GF-D8 (cell line): ENCODE measurements at places on chromosomes 4 and X.

DNA sequence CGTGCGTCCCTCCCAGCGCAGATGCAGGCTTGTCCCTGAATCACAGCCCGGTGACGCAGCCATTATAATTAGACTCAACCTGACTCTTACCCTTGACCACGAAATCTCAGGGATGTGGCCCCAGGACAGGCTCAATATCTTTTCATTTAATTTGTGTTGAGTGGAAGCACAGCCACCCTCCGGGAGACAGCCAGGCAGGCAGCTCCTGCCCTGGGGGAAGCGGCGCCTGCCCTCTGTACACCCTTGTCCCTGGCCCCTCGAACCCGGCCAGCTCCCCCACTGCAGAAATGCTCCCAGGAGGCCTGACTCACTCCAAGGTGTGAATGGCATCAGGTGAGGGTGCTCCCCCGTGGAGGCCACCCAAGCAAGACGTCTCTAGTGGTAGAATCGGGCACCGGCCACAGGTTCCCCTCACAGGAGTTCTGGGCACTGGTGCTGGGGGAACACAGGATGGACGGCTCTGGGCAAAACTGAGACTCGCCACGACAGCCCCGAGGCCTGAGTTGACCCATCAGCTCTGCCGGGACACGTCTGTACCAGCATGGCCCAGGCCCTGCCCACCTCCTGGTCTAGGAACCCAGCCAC lies 2.7 kb downstream of the CPLX1 start:
- no peak for DNase-seq

GRCh38 chrX:136065044-136065671 lies 79.9 kb downstream of the SLC9A6 start:
- DNase-seq, result no peak

DNA sequence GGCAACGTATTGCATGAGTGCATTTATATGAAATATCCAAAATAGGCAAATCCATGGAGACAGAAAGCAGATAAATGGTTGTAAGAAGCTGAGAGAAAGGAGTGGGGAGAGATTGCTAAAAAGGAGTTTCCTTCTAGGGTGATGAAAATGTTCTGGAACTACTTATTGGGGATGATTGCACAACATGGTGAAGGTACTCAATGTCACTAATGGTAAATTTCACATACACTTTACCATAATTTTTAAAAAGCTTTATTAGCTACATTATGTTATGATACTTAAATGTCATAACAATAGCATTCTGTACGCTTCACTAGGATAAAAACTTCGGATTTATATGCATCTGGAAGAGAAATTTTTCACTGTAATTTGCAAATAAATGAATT lies 56.7 kb upstream of the WDR19 start:
- DNase-seq, result no peak

- DNase-seq, result no peak
These were observed 101.9 kb downstream of the MAB21L2 start for GRCh38 chr4:150683775-150684350.

- no peak for DNase-seq
These were observed 60.4 kb downstream of the ZFYVE28 start for GRCh38 chr4:2357821-2358745.

GRCh38 chr4:102560115-102560514 lies 59.0 kb downstream of the NFKB1 start:
- DNase-seq, result no peak

GRCh38 chr4:98778206-98778605 lies 119.8 kb upstream of the TSPAN5 start:
- DNase-seq, result no peak

- no peak for DNase-seq
These were observed 38.9 kb downstream of the DTHD1 start for GRCh38 chr4:36320117-36320896.

- no peak for DNase-seq
These were observed 48.1 kb upstream of the ATXN3L start for GRCh38 chrX:13367950-13368349.

GRCh38 chr4:147963839-147964238 lies 232.0 kb downstream of the ARHGAP10 start:
- DNase-seq, result no peak

DNA sequence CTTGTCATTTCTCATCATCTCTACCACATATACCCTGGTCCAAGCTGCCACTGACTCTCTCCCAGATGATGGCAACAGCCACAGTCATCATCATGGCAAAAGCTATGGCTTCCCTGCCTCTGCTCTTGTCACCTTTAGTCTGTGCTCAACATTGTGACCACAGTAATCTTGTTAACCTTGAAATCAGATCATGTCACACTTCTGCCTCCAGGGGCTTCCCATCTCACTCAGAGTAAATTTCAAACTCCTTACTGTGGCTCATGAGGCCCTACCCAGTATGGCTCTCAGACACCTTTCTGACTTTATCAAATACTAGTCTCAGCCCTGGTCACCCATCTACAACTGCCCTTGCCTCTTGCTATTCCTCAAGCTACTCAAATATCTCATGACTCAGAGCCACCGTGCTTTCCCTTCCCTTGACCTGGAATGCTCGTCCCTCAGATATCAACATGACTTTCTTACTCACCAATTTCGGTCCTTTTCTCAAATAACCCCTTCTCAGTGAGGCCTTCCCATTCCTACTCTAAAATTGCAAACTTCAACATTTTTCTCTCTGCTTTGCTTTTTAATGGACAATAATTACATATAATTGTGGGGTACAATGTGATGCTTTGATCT lies 41.1 kb upstream of the STIM2 start:
- DNase-seq, result no peak

DNA sequence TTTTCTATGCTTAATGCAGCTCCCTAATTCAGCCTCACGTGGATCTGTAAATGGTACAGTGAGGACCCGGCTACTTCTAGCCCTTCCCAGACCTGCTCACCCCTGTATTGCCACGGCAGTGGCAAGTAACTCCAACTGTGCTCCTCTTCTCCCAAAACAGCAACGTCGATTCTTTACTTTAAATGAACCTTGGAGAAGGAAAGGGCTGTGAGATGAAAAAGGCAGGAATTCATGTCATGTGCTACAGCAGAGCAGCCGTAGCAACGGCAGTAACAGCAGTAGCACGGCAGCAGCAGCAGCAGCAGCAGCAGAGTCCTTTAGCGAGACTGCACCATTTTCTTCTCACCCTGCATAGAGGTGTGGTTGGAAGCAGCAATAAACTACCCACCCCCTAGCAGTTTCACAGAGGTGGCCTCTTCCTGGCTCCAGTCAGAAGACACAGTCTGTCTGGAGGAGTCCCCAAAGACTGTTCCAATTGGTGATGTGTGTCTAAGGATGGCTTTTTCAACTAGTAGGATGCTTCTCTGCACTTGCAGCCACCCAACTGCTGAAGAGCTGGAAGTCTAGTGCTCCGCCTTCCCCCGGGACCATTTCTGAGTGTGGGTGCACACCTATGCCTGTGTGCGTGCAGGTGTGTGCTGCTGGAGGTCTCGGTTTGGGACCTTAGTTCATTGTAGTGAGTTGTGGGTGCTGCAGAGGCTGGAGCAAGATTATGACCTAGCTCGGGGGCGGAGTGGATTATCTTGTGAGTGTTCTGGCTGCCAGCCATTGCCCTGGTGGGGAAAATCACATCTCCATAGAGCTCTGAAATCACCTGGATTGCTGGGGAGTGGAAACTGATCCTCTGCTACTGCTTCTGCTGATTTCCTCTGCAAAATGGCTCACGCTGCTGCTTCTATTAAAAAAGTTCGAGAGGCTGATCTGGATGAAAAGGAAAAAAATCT lies 67.2 kb downstream of the ANK2 start:
- no peak for DNase-seq

DNA sequence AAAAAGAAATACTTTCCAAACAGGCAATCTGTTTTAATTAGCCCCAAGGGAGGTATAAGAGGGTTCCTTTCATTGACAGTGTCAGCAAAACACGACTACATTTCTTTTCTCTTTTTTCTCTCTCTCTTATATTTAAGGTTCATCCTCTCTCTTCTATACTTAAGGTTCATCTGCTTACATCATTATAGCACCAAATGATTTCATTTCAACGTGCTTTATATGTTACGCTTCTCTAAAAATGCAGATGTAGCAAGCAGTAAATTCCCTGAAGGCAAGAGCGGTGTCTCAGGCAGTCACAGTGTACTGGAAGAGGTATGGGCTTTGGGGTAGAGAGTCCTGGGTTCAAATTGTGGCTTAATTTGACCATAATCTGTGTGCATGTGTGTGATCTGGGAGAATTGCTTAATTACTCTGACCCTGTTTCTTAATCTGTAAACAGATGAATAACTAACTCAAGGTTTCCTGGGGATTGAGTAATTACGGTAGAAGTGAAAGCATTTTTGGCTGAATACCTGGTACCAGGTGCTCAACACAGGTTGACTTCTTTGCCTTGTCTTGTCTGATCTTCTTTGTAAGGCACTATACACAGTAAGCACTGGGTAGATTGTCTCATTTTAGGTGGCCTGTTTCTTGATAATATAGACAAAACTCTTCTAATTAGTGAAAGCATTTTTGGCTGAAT lies 180.8 kb downstream of the SPRY1 start:
- DNase-seq, result no peak

DNA sequence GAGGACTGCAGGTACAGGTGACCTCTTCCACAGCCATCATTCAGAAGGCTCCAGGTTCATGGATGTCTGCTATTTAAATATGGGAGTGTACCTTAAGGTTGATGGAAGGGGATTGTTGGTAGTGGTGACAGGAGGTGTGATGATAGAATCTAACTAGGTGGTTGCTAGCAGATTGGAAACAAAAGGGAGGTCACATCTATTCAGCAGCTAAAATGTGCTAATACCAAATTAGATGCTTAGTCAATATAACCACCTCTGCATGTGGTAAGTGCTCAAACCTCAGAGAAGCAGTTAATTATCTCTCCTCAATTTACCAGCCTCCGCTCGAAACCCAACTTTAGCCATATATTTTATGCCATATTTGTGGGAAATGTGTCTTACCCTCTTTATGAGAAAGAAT lies 98.7 kb upstream of the CCSER1 start:
- no peak for DNase-seq
